ENCODE measurements at places on chromosomes 1 and 21.

- DNase-seq, result no peak
Measured at GRCh38 chr1:238061967-238062613, 171.4 kb upstream of the ZP4 start.

DNA sequence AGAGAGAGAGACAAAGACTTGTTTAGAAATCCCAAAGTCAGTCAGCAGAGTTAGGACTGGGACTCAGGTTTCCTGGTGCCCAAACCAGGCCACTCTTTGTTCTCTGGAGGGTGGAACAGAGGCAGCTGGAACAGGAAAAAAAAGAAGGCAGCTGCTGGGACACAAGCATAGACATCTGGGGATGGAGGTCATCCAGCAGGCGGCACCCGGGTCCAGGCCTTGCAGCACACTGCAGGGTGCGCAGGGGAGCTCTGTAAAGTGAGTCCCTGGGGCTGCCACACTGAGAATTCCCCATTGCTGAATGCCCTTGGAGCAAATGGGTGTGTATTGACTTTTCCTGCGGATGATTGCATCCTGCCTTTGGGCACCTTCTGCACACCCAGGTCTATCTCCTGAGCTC, 222.9 kb upstream of the CSF3R start:
- no peak for DNase-seq

GRCh38 chr1:37726751-37727585, 34.7 kb downstream of the CDCA8 start:
- DNase-seq, result no peak

DNA sequence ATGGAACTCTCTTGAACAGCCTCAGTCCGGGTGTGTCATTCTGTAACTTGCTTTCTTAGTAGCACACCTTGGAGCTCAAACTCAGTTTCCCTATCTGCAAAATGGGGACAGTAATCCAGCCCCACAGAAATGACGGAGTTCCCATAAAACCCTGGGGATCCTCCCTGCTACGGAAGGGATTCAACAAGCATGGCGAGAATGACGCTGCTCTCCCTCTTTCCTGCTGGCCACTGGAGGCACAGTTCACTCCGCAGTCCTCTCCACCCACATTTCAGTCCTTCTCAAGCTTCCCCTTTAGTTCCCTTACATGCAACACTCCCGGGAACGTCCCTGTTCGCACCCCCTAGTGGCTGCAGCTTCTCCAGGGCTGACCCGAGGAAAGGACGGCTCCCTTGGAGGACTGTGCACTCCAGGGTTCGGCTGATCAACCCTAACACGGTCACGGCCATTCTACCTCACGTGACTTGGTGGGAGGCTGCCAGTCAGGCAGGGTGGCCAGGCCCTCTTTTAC, 20.6 kb downstream of the RUNX3 start:
- DNase-seq, result no peak

DNA sequence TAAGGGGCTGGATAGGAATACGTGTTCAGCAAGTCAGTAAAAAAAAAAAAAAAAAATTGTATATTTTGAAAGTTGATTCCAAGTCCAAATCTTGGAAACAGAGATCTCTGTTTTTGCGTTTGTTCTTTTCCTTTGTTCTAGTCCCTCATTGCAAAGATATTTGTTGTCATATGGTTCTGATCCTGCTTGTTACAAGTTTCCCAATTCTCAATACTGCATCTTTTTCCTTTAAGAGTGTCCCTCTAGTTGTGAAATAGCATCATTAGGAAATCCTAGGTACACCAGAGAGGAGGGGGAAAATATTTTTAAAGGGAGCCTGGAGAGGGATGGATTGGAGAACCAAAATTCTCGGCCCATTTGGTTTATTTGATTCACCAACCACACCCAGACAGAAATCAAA, 152.2 kb upstream of the C1orf105 start:
- no peak for DNase-seq

DNA sequence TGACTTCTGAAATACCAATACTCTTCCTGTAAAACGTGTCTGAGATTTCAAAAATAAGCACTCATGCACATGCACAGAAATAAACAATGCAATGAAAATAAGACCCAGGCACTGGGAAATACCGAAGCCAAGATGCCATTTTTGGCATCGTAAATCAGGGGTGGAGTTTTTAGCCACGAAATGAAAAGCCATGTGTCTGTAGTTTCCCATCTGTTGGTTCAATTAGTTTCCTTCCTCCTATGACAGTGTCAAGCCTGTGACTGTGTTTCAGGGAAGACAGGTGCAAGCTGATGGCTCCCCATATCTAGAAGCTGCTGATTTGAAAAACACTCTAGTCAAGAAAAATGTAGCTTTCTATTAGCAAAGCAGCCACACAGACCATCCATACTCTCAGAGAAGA, 480.4 kb upstream of the CAMK1G start:
- DNase-seq, result no peak

DNA sequence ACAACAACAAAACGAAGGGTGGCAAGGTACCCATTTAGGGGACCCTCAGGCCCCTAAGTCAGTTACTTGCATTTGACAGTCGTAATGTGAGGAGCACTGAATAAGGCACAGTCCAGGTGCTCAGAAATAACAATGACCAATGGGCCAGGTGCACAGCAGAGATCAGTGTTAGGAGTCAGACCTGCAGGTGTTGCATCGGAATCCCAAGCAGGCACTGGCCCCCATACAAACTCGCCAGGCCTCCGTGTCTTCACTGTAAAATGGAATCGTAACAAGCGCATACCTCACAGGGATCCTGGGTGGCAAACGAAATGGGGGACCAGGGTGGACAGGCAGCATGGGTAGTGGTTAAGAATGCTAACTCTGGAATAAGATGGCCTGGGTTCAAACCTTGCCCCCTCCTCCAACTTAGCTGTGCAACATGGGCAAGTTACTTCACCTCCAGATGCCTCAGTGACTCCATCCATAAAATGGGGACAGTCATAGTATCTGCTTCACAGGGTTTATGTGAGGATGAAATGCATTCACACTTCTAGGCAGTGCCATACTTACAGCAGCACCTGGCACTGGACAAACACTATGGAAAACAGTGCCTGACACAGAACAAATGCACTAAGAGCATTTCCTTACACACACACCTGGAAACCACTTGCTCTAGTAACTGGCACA, 20.2 kb downstream of the RCAN1 start:
- DNase-seq, result no peak

DNA sequence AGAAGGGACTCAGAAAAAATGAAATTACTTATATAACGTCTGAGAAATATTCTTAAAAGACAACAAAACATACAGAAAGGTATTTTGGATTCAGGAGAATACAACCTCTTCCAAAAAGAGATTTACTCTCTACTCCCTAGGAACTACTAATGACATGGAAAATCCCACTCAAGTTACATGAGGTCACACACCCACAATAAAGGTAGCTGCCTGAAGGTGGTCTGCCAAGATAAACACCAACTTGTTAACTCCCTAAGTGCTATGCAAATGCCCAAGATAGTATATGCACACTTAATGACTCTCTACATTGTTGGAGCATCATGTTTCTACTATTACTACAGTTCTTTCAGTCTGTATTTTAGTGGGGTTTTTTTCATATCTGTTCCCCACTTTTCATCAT, 26.5 kb downstream of the RERE start:
- no peak for DNase-seq

DNA sequence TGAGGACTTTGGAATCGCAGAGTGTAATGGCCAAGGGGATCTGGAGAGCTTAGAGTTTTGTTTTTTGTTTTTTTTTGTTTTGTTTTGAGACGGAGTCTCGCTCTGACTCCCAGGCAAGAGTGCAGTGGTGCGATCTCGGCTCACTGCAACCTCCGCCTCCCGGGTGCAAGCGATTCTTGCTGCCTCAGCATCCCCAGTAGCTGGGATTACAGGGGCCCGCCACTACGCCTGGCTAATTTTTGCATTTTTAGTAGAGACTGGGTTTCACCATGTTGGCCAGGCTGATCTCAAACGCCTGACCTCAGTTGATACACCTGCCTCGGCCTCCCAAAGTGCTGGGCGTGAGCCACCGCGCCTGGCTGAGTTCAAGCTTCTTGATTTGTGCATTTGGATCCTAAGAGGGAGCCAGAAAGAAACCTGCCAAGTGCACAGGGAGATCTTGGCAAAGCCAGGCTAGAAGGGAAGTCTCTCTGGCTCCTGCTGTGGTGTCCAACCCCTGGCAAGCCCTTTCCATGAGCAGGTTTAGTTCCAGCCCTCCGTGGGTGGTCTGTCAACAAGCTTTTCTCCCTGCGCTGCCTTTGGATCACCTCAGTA, 852 bp downstream of the FAAH start:
- no peak for DNase-seq

GRCh38 chr1:63643517-63643916, 50.3 kb downstream of the PGM1 start:
- no peak for DNase-seq

GRCh38 chr1:35442734-35443133, 114.5 kb downstream of the KIAA0319L start:
- DNase-seq, result peak; percentile 63
